Midbrain (tissue), 1 donor: ENCODE measurements at places on chromosomes 5 and 9.

GRCh38 chr9:121954477-121955140 lies 138.5 kb downstream of the TTLL11 start:
- peak; percentile 10 for DNase-seq

GRCh38 chr5:143886651-143887638 lies 75.0 kb downstream of the HMHB1 start:
- DNase-seq, result peak; percentile 38

DNA sequence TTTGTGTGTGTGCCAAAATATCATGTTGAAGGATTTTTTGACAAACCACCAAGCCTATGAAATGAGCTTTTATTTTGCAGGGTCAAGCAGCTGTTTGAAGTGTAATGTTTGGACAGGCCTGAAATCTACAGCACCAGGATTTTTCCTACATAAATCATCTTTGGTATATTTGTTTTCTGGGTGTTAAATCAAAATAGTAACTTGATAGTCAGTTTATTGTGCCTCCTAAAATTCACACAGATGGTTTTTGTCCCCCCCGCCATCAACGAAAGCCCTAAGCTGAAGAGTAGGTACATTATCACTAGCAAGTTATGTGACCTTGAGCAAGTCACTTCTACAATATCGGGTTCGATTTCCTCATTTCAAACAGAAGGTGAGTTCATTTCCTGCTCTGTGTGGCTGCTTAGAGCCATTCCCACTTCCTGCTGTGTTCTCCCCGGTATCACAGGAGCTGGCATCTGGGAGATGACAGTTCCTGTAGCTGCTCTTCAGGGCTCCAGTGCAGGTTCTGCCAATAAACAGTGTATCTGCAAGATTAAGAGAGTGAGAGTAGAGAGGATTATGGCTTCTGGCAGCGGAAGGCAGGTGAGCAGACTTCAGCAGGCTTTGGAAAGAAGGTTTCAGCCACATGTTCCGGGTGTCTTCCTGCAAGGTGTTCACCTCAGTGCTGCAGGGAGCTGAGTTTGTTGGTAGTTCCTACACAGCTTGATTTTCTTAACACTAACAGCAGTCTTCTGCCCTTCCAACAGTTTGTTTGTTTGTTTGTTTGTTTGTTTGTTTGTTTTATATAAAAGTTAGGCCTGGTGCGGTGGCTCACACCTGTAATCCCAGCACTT lies 48.4 kb upstream of the GNE start:
- DNase-seq, result no peak

DNA sequence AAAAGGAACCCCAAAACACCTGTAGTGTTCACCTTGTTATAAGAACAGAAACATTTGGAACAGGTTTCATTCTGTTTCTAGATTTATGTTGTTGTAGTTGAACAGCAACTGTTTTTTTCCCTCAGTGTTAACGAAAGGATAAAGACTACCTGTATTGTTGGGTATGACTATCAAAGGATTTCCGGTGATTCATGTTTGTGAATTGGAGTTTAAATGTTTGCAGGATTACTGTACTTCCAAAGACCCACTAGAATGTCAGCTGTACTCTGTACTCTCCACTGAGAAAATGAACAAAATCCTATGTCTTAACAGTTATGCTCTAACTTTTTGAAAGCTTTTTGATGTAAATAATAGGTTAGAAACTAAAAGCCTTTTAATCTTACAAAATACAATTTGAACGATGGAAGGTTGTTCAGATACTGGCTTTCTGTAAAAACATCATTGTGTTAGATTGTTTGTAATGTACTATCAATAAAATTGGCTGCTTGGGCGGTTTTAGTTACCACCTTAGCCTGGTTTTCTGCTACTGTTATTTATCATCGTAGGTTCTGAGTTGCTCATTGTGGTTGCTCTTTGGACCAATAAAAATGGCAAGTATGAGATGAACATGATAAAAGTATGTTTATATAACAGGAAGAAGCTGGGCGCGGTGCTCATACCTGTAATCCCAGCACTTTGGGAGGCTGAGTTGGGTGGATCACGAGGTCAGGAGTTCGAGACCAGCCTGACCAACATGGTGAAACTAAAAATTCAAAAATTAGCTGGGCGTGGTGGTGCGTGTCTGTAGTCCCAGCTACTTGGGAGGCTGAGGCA lies 44.1 kb downstream of the DCP2 start:
- no peak for DNase-seq

- no peak for DNase-seq
Observed at GRCh38 chr5:38916802-38917201, 71.0 kb downstream of the OSMR start.

- no peak for DNase-seq
Observed at GRCh38 chr5:173238312-173239232, 3.6 kb upstream of the NKX2-5 start.

GRCh38 chr5:143213851-143214363 lies 189.6 kb downstream of the NR3C1 start:
- DNase-seq, result no peak

- DNase-seq, result no peak
Observed at GRCh38 chr5:116488356-116489041, 86.1 kb downstream of the SEMA6A start.

DNA sequence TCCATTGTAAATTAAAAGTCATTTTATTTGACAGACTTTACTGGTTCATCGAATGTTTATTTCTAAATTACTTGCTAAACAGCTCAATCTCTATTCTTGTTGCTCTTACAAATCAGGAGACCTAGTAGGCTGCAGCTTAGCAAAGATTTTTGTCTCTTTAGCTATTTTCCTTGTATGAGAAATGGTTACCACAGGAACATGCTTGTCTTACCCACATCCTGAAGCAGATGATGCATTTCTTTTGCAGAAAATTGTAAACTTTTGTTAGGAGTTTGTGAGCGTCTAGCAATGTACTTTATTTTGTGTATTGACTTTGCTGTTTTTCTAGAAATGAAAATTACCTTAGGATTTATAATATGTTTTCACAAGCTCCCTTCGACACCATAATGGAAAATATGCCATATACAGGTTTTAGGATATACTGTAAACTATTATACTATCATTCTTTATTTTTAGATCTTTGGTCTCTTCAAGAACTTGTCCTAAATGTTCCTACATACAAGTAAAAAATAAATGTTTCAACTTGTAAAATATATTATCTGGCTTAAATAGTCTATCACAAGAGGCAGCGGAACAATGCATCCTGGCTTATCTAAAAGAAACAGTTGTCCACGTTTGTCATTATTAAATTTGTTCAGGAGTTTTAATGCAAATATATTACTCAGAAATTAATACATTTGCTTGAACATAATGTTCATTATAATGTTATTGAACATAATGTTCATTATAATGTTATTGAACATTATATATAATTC lies 54.1 kb downstream of the SPEF2 start:
- DNase-seq, result no peak

- DNase-seq, result no peak
Observed at GRCh38 chr5:129406440-129406839, 53.7 kb upstream of the ADAMTS19 start.

DNA sequence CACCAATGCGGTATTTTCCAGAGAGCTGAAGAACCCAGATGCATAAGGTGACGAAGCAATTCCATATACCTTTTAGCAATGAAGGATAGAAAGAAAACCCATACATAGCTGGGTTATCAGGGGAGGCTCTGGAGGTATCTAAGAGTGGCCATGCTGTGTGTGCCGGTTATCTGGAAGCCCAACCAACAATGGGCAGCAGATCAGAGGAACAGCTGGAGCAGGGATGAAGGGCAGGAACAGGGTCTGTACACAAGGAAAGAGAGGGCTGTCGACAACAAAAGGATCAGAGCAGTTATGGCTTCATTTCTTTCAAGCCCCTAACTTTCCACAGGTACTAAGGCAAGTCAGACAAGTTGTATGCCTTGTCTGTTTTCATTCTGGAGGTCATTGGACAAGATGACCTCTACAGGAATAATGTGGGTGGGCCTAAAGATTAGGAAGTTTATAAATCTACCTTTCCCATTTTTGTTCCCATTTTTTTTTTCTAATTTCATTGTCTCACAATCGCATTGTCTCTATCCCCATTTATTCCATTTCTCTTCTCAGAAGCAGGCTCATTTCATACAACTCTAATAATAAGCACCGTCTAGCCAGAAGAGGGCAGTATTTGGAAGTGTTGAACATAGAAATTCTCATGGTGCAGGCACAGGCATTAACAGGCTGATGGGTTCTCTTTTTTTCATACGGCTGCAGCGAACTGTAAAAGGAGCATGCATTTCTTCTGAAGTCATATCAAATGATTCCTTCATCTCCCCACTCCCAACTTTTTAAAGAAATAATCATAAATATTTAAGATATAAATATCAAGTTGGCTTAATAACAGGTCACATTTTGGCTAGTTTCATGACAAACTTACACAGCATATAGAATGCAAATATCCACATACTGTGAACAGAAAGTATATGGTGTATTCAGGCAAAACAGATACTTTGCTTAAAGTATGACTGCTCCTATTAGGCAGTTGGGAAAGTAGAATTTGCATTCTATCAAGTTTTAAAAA lies 63.5 kb downstream of the ZNF474 start:
- DNase-seq, result peak; percentile 73

GRCh38 chr5:107776922-107777740 lies 106.4 kb upstream of the EFNA5 start:
- no peak for DNase-seq

GRCh38 chr5:179852993-179853547 lies 5.5 kb downstream of the MRNIP start:
- no peak for DNase-seq

GRCh38 chr5:57243286-57244137 lies 69.7 kb downstream of the GPBP1 start:
- DNase-seq, result no peak

- DNase-seq, result no peak
Observed at GRCh38 chr5:125210242-125210947, 464.0 kb upstream of the ZNF608 start.

GRCh38 chr5:113336975-113337374 lies 97.8 kb downstream of the TSSK1B start:
- peak; percentile 27 for DNase-seq

- DNase-seq, result no peak
Observed at GRCh38 chr5:158958021-158958994, 141.4 kb downstream of the EBF1 start.

GRCh38 chr5:145110181-145110580 lies 725.0 kb downstream of the PRELID2 start:
- DNase-seq, result no peak

- DNase-seq, result no peak
Observed at GRCh38 chr5:150694612-150695011, 6.2 kb downstream of the RBM22 start.

DNA sequence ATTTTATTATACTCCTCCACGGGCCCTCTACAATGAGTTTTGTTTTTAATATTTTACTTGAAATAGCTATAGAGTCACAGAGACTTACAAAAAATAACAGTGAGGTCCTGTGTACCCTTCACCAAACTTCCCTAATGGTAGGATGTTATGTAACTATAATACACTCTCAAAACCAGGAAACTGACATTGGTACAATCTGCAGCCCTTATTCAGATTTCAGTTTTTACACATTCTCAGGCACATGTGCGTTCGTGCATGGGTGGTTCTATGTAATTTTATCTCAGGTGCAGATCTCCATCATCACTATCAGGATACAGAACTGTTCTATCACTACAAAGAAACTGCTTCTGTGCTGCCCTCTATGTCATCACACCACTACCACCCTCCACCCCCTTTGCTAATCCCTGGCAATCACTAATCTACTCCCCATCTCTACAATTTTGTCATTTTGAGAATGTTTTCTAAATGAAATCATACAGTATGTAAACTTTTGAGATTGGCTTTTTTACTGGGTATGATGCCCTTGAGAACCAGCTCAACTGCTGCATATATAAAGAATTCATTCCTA lies 16.4 kb downstream of the RAB14 start:
- no peak for DNase-seq

- DNase-seq, result no peak
Observed at GRCh38 chr5:71623221-71623794, 36.2 kb downstream of the MCCC2 start.

- DNase-seq, result no peak
Observed at GRCh38 chr5:127916885-127917573, 166.5 kb upstream of the SLC12A2 start.

- no peak for DNase-seq
Observed at GRCh38 chr5:110268283-110268682, 458.2 kb downstream of the TMEM232 start.

DNA sequence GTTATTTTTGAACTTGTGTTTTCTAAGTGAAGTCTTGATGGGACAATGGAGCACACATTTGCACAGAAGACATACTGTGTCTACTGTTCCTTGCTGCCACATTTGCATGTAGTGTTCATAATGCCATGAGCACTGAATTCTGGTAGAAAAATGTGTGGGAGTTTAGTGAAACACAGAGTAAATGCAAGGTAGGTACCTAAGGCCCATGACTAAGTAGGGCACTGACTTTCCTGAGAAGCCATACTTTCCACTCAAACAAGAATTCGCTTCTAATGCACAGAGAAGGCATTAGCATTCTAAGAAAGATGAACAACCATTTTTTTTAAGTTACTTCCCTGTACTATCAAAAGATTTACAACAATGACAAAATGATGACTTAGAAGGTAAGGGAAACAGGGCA lies 282.2 kb downstream of the MAN2A1 start:
- no peak for DNase-seq

DNA sequence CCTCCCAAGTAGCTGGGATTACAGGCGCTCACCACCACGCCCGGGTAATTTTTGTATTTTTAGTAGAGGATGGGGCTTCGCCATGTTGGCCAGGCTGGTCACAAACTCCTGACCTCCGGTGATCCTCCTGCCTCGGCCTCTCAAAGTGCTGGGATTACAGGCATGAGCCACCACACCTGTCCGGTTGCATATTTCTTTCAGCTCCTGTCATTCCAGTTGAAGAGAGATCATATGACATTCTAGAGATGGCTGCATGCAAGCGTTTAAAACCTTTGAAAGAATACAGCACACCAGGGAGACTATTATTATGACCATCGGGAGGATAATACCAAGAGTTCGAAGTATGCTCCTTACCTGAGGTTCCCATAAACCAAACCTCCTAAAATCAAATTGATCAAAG lies 9.6 kb upstream of the NIM1K start:
- no peak for DNase-seq

DNA sequence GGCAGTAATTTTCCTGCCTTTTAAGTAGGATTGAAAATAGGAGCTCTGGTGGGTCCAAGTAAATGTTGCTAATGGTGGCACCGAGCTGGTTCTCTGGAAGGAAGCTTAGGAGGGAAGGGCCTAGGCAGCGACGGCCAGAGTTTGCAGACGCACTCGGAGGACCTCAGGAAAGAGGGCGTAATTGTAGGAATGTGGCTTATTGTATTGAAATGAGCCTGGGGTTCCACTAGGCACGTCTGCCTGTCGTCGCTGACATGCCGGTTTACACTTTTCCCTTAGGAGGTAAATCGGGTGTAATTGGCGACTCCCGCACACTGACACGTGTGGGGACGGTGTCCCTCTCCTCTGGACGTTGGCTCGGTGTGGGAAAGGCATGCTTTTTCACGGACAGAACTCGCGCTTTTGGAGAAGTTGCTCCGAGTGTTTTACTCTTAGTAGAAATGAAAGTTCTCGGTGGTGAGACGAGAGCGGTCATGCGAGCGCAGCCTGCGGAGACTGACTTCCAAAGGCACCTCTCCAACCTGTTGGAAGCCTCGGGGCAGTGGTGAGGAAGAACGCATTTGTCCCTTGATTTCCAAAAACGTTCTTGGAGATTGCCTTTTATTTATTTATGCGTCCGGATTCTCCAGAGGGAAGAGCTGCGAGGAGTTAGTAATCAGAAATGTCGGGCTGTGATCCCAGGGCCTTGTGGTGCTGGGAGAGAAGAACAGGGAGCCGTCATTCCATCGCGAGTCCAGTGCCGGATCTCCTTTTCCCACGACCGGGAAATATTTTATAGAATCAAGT lies 1.3 kb downstream of the NR4A3 start:
- DNase-seq, result peak; percentile 27

GRCh38 chr5:6236170-6236793 lies 142.1 kb downstream of the MED10 start:
- no peak for DNase-seq

GRCh38 chr5:1412163-1412562 lies 33.1 kb downstream of the SLC6A3 start:
- DNase-seq, result no peak
